ENCODE measurements at places on chromosomes 2 and 18. TPM values are rescaled to one million over a fixed set of nuclear protein-coding genes. Genes with fewer than 3 reads are reported as not detected.

- peak; percentile 96 for DNase-seq
Observed at GRCh38 chr2:31384351-31384750, 30.2 kb downstream of the XDH start.

The TEKT4 gene
- total RNA-seq = not detected

DNA sequence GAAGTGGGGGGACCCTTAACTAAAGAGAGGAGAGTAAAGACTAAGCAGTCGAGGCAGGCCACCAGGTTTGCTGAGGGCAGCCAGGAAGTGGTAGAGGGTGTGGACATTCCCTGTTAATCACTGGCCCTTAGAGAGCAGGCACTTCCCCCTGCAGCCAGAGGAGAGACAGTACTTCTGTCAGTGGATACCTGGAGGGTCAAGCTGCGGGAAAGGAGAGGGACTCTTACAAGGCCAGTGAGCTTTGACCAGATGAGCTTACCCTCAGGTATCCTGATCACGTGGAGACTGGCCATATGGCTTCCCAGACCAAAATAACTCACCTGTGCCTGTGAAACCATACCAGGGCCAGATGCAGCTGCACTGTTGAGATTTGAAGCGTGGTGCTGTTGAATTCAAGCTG is 28.6 kb downstream of the ITGA6 start:
- DNase-seq = no peak

- DNase-seq = no peak
Observed at GRCh38 chr2:241072151-241072550, 29.9 kb downstream of the MTERF4 start.

DNA sequence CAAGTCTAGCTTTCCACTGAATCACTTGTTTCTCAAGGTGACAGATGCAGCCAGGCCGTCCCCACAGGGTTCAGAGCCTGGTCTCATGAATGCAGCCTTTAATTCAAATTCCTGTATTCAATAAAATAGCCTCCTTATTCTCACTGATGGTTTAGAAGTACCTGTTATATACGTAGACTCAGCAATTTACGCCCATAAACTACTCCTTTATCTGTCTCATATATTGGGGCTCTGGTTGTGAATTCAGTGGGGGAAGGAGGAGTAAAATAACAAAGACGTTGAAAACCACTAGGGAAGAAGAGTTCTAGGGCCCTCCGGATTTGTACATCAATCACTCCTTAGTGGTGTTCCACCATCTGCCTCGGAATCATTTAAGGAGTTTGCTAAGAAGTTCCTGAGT is 1.7 kb downstream of the OBSL1 start:
- DNase-seq = no peak

The DYNAP gene
- total RNA-seq = not detected

DNA sequence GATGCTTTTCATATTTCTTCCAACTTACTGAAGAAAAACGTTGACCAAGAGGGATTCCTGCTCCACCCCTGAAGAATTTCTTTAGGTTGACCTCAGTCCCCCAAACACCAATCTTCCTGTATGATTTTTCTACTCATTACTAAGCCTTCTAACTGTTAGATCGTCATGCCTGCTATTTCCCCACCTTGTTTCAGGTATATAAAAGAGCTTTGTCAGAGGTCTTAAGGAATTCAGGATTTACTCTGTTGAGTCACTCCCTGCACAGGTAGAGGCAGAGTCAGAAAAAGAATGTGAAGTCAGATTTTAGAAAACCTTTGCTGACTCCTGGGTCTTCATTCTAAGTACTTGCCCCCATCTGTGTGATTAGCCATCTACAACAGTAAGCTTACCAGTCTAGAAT is 83.8 kb upstream of the NOSTRIN start:
- peak; percentile 91 for DNase-seq

GRCh38 chr2:176158186-176158591 is 1.1 kb downstream of the HOXD3 start:
- no peak for DNase-seq

GRCh38 chr18:79805211-79805887 is 7.6 kb downstream of the KCNG2 start:
- DNase-seq = no peak

The PRKAG3 gene
- total RNA-seq = not detected

The QPCT gene
- total RNA-seq = 6.6 TPM

GRCh38 chr18:41767960-41768359 is 187.1 kb upstream of the PIK3C3 start:
- DNase-seq = no peak

The RBM45 gene
- 16.7 TPM for total RNA-seq

GRCh38 chr2:67649331-67650261 is 252.5 kb downstream of the ETAA1 start:
- DNase-seq = no peak
